ENCODE measurements at places on chromosomes 1 and 21.

DNA sequence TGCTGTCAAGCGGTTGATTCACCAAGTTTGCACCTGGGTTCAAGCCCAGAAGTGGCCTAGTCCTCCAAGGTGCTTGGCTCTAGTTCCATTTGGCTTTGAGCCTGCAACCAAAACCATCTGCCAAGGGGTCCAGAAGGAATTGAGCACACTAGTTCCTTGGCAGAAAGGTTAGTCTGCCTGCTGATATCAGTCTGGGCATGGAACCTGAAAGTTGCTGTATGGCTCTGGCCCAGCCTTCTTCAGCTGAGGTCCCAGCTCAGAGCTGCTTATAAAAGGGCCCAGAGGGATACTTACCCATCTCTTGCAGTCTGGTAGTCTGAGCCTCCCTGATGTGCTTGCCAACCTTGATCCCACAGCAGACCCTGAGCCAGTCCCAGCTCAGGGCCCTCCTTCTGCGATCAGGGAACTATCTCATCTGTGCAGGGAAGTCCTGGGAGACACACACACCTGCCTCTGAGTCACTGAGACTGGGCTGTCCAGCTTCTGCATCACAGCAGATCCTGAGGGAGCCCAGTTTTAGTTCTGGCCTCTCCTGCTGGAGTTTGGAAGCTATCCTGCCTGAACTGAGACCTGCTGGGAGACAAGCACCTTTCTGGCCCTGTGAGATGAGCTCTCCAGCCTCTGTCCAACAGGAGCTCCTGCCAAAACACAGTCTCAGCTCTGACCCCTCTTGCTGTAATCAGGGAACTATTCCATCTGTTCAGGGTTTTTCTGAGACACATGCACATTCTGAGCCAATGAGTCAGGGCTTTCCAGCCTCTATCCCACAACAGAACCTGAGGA, 75.8 kb downstream of the CTH start:
- DNase-seq = no peak

DNA sequence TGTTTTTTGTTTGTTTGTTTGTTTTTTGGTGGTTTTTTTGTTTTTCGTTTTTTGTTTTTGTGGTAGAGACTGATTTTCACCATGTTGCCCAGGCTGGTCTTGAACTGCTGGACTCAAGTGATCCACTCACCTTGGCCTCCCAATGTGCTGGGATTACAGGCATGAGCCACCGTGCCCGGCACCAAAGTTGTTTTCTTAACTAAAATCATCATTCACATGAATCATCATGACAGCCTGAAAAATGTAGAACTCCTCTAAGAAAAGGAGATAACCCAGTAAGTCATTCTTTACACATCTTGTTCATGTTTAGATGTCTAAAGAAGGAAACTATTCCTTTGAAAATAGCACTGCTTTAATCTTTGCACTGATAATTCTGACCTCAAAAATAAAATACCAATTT, 37.5 kb downstream of the DISP1 start:
- no peak for DNase-seq

- DNase-seq = no peak
Observed at GRCh38 chr1:115753361-115753760, 15.2 kb downstream of the CASQ2 start.

DNA sequence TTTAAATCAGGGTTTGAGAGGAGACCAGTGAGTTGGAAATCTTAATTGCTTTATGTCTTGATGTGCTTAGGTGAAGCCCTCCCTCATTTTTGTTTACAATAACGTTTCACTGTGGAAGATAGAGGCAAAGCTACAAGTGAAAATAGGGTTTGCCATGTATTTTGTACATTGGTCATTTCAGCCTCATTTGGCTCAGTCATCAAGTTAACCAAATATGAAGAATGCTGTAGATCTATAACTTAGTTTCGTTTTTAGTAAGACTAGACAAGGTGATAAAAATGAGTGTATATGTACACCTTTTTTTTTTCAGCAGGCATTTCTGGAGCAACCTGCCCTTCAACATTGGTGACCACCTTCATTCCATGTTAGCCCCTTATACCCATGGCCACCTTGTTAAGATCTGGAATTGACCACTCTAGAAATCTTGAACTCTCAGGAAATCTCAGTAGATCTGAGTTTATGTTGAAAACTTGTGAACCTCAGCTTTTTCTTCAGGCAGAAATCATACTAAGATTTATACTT, 2.9 kb downstream of the NFYC start:
- no peak for DNase-seq

GRCh38 chr1:22821027-22821426, 110.4 kb downstream of the EPHB2 start:
- DNase-seq = no peak

DNA sequence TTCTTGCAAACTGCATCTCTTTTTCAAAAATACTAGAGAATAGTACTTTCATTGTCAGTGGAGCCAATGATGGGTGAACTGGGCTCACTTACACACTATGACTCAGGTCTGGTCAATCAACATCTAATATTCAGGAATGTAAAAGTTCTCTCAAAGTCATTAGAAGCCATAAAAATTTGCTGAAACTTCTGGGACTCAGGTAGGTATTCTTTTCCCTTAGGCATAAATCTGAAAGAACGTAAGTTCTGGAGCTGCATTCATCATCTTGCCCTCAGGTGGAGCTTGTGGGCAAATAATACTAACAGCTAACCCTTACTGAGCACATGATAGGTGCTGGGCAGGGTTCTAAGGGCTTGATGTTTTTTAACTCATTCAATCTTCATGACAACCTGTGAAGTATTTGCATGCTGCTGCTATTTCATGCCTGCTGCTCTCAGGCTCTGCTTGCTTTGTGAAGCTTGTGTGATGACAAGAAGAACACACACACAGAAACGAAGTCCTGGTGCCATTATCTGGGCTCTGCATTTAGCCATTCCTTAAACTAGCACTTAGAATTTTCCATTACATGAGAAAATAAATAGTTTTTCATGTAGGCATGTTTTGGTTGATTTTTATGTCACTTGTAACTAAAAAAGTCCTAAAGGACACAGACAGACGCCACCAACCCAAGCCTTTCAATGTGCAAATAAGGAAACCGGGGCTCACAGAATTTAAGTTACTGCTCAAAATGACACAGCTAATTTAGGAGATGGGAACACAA, 394.2 kb upstream of the LYPLAL1 start:
- no peak for DNase-seq

GRCh38 chr21:17139696-17140095, 373.1 kb upstream of the CXADR start:
- no peak for DNase-seq

DNA sequence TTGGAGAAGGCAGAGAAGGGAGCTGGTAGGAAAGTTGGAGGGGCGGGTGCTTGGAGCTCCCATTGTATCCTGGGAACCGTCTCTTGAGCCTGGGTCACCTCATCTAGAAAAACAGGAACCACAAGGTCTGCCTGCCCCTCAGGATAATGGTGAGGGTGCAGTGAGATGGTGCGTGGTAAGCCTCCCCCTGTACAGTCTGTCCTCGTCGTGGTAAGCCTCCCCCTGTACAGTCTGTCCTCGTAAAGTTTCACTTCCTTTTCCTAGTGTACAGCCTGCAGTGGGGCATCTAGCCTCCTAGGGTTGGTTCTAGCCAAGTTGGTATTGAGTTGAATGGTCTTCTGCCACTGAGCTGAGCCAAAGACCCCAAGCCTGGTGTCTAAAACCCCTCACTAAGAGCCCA, 66.5 kb upstream of the IGSF21 start:
- DNase-seq = no peak

- DNase-seq = no peak
Observed at GRCh38 chr1:24119859-24120756, 8.2 kb upstream of the MYOM3 start.

DNA sequence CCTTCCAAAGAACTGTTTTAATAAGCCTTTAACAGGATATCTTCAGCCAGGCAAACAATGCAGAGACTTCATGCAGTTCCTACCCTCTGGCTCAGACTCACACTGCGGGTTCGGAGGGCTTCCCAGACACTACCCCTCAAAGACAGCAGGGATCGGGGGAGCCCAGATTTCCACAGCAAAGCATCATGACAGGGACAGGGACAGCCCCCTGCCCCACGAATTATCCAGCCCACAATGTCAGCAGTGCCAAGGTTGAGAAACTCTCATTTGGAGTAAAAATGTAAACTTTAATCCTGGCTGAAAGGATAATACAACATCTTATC, 20.1 kb downstream of the NPHP4 start:
- DNase-seq = no peak

GRCh38 chr21:38729291-38729690, 76.4 kb upstream of the ETS2 start:
- DNase-seq = no peak

DNA sequence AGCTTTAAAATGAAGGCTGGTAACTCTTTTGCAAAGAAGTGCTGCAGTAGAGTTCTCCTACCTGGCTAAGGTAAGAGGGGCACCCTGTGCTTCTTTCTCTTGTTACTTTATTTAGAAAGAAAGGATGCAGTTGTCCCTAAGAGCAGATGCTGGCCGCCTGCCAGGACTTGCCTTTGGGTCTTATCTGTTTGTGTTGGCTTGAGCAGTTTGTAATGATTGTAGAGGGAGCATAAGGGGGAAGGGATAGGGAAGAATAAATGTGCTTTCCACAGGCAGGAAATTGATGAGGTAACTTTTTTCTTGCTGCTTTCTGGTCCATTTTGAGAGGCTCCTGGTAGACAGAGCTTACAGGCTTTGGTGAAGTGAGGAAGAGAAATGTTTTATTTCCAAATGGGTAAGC, 229.6 kb downstream of the HHAT start:
- DNase-seq = no peak

DNA sequence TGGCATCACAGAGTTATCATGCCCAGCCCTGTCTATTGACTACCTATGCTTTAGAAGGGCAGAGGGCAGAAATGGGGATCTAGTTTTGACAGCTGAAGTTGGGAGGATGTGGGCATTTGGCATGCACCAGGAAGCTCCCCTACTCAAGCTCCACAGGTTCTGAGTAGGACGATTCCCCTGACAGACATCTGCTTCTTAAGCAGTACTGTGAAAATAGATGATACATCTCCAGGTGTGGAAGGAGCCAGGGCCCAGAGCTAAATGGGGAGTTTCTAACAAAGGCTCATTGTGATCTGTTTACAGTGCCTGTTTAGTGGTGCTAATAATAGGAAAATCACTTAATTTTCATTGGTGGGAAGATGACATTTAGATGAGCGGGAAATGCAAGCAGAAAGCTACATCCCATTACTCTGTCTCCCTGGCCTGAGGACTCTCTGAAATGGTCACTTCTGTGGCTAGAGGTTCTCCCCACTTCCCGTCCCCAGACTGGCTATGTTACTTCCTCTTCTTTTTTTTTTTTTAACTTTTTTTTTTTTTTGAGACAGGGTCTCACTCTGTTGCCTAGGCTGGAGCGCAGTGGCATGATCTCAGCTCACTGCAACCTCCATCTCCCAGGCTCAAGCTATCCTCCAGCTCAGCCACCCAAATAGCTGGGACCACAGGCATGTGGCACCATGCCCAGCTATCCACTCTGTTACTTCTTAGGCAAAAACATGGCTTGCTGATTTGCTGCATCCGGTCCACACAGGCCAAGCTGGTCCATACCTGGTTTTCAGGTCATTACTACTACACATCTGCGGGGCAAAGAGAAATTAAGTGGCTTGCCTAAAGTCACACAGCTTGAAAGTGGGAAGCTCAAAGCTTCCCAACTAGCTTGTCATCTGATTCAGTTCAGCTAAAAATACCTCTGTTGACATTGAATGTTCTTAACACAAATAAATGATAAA, 23.2 kb upstream of the CNIH3 start:
- DNase-seq = no peak

DNA sequence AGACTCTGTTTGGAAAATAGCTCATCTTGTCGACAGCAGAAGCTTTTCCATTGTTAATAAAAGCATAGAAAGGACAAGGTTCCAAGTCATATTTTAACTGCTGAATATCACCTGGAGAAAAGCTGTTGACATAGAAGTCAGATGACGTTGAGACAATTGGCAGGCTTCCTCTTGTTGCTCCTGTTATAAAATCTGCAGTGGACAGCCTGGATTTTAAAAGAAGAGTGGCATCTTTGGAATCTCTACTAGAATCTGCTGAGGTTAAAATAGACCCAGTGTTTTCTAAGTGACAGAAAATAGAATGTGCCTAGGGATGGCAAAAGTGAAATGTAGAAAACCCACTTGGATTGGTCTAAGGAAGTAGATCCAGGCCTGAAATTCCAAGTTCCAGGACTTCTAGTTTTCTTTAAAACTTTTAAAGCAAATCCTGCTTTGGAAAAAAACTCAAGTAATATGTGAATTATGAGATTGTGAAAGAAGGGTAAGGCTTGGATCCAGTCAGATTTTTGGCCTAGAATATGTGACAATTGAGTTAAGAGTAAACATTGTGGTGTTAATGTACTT, 53.6 kb upstream of the NEXN start:
- no peak for DNase-seq

DNA sequence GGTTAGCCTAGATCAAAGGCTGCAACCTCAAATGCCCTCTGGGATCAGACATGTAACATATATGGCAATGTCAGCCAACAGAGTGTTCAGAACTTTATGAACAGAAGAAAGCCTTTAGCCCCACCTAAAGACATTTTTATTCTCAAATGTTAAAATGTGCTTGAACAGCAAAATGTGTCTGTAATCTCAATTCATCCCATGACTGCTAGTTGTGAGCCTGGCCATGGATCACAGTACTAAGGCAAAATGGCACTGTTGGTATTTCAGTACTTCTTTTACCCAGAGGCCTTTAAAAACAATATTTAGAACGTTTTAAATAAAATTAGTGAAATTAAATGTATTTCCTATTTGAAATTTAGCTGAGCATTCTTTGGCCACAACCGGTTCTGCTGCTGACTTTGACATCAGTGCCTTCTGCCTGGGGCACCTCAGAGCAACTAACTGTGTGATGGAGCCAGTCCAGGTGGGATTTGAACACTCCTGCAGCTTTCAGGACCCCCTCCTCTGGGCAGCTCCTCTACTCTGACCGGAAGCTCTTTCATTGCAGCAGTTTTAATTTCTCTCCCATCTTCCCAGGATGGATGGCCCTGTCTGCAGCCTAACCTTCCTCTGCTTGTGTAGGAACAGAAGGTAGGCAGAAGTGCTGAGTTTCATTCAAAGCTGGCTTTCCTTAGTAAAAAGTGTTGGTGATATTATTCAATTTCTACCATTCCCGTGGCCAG, 68.3 kb upstream of the NFIA start:
- DNase-seq = no peak

GRCh38 chr21:45051580-45052434, 22.6 kb upstream of the ADARB1 start:
- DNase-seq = no peak
